ENCODE measurements at places on chromosomes 7 and 10. TPM values are rescaled to one million over a fixed set of nuclear protein-coding genes. Genes with fewer than 3 reads are reported as not detected.

The C10orf105 gene
- total RNA-seq, result not detected

The PRSS37 gene
- total RNA-seq, result not detected

The HPSE2 gene
- 70.0 TPM for total RNA-seq

The STEAP1B gene
- total RNA-seq, result 1.6 TPM

GRCh38 chr7:124918662-124919061 is 11.0 kb downstream of the POT1 start:
- no peak for DNase-seq

The TYW1B gene
- 4.3 TPM for total RNA-seq

DNA sequence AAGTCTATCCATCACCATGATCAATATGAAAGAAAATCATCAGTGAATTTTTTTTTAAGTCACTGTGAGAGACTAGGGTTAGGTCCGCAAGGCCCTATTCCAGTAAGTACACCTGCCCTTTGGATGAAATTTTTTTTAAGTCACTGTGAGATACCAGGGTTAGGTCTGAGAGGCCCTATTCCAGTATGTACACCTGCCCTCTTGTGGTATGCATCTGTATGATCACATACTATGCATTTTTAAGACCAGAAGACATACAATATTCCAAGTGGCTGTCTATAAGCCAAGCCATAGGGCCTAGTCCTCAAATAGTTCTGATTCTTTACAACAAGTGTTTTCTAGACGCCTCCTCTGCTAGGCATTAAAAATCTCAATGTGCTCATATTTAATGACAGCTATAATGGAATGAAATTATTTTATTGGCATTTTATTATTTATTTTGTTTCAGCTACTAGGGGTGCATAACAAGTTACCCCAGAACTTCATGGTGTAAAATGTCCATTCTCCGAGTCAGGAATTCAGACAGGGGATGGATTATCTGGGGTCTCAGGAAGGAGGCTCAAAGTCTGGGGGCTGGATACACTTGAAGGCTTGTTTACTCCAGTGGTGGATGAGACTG is 53.1 kb downstream of the TEX36 start:
- no peak for DNase-seq

The SUGCT gene
- total RNA-seq, result 15.0 TPM

DNA sequence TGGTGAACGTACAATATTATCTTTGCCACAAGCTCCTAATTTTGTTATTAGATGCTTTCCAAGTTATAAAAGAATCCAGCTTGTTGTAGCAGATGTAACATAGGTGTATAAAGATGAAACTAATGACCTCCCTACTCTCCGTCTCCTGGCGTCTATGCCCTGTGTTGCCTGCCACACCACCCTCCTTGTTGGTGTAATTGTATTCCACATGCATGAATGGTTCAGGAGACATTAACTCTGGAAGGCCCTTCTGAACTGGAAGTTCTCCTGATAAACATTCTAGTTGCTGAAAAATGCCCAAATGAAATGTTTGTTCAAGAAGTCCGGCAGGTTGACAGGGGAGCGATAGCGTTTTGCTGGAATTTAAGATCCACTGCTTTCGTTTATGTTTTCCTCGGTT is 53.9 kb upstream of the SEPHS1 start:
- no peak for DNase-seq

The GET4 gene
- 24.7 TPM for total RNA-seq

DNA sequence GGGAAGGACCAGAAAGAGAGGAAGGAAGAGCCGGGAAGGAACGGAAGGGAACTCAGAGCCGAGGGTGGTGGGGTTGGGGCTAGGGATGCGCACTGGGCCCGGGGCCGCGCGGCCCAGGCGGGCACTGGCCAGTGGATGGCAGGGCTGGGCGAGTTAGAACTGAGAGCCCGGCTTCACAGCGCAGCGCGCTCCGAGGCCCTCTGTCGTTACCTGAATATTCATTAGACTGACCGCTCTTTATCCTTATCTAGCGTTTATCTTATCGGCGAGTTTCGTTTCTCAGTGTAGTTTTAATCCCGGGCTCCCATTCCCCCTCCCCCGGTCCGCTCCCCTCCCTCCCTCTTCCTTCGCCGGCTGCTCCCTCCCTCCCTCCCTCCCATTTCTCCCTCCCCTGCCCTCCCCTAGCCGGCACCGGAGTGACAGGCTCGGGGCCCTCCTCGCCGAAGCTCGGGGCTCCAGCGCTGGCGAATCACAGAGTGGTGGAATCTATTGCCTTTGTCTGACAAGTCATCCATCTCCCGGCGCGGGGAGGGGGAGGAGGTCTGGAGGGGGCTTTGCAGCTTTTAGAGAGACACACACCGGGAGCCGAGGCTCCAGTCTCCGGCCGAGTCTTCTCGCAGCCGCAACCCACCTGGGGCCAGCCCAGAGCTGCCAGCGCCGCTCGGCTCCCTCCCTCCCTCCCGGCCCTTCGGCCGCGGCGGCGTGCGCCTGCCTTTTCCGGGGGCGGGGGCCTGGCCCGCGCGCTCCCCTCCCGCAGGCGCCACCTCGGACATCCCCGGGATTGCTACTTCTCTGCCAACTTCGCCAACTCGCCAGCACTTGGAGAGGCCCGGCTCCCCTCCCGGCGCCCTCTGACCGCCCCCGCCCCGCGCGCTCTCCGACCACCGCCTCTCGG is at the start of gene PAX2:
PAX2 (plus strand) TSS at position 596 of the 895 bp plus-strand sequence. CDS start 679 bp downstream, outside the sequence.
- DNase-seq, result no peak

- DNase-seq, result no peak
These were observed 99.2 kb downstream of the BAMBI start for GRCh38 chr10:28776519-28776918.

DNA sequence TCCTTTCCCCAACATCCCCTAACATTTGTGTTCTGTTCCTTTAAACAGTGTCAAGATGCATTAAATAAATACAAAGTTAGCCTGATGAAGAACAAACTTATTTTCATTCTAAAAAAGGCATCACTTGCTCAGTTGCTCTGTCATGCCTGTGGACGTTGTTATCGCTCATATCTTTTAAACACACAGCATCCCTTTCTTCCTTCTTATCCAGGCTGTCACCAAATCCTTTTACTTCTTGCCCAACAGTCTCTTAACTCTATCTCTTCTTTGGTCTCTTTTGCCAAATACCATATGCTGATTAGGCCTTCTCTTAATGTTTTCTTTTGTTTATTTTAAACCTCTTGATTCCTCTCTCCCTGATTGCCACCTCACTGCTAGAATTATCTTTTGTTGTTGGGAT is 43.9 kb downstream of the DKK1 start:
- no peak for DNase-seq

The OGDHL gene
- total RNA-seq, result 1.0 TPM

GRCh38 chr10:47198221-47198620 is 101.8 kb upstream of the GDF10 start:
- DNase-seq, result no peak

The LOXL4 gene
- total RNA-seq, result 10.0 TPM

DNA sequence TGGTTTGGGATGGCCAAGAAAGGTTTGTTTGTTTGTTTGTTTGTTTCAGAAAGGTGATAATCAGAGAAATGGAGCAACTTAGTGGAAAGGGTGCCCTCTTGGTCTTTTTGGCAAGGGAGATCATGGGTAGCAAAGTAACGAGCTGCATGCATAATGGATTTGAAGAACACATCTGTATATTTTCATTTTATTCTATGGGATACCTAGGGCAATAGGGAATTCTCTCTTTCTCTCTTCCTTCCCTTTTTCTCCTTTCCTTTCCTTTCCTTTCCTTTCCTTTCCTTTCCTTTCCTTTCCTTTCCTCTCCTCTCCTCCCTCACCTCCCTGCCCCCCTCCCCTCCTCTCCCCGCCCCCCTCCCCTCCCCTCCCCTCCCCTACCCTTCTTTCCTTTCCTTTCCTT is 492.1 kb downstream of the NEBL start:
- DNase-seq, result no peak

GRCh38 chr7:159063046-159063840 is 81.4 kb downstream of the VIPR2 start:
- DNase-seq, result peak; percentile 82

GRCh38 chr7:51647931-51648351 is 331.3 kb upstream of the COBL start:
- DNase-seq, result no peak

DNA sequence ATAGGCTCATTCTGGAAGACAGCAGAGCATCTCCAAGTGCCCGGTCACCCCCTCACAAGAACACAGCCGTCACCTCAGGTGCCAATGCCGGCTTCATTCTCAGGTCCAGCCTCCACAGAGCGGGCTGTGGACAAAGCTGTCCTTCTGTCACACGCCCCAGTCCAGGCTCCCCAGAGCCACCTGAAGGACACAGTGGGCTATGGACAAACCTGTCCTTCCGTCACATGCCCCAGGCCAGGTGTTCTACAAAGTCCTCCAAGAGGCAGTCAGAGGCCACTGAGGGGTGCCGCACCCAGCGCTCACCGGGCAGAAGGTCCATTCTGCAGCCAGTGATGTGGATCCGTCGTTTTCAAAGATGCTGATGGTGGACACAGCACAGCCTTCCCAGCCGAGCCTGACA is 173.2 kb upstream of the PPP2R2D start:
- DNase-seq, result no peak

DNA sequence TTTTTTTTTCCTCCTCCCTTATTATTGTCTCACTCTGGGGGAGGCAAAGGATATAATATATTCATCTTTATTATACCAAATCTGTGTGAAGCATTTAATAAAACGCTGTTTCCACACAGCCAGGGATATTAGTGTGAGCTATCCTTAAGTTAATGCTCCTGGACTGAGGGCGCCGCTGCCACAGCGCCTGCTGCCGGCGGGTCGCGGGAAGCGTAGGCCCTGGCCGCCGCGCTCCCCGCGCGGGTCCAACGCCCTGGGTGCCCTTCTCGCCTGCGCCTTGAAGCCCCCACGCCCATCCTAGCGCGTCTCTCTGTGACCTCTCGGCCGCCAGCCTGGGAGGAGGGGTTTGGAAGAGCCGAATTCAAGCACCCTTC is 9.5 kb upstream of the LBX1 start:
- no peak for DNase-seq

The CPN1 gene
- total RNA-seq, result not detected

DNA sequence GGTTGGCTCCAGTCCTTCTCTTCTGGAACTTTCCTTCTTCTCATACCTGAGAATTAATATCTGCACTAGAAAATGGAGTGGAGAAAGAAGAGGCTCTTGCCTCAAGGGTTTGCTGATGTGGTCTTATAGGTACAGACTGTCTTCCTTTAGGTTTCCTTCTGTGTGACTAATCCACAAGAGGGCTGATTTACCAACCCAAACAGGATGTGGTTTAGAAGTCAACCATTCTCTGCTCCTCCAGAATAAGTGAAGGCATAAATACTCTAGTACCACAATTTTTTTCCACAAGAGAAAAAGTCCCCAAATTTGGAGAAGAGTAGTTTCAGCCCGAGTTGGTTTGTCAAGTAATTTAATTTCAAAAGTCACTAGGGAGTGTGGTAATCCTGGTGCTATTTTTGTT is 85.8 kb downstream of the NRP1 start:
- no peak for DNase-seq

DNA sequence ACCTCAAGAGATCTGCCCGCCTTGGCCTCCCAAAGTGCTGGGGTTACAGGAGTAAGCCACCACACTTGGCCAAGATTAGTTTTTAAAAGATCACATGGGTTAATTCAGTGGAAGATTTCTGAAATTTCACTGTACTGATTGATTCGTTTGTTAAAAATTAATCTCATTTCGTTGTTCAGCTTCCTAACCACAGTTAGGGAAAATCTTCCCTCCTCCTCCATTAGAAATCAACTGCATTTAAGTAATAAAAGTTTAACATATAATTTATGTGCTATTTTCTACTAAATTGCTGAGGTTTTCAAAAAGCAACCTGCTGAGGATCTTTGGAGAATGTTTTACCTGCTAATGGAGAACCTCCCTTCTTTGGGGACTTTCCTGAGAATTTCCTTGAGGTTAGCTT is 522.4 kb downstream of the GATA3 start:
- no peak for DNase-seq

- no peak for DNase-seq
These were observed 11.0 kb downstream of the PRR15 start for GRCh38 chr7:29574659-29575058.

The PAPOLB gene
- 0.32 TPM for total RNA-seq

The RSPH10B gene
- not detected for total RNA-seq
